ENCODE measurements at places on chromosomes 6 and 20. TPM values are rescaled to one million over a fixed set of nuclear protein-coding genes. Genes with fewer than 3 reads are reported as not detected.

SGK2 gene
- total RNA-seq, result 2.3 TPM

LRRC1 gene
- 19.8 TPM for total RNA-seq

DNA sequence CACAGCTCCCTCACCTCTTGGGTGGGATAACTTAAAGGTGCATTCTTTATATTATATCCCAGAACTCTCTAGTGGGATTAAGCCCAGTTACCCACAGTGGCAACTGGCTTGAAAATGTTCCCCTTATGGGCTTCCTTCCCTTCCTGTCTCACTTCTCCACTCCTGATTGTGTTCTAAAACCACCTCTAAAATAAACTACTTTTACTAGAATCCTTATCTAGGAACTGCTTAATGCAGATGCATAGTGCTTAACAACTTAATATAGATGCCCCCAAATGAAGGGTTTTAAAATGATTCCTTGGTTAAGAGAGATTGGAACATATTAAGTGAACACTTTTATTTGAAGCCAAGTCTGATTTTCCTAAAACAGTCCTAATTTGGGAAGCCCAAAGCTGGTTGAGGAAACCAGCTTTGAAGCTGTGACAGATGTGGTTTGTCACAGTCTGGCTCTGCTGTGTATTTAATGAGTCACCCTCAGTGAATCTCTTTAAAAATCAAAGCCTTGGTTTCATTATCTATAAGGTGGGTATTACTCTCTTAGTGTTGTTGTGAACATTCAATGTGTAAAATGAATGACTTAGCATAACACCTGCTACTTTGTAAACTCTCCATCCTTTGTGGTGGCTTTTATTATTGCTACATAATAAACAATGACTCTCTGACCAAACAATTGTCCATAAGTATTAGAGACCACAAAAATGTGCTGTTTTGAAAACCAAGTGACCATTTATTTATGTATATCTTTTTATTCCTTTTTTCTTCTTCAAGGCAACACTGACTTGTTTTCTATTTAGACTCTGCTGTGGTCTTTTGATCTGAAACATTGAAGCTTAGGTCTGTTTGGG lies 24.4 kb downstream of the PLCB1 start:
- H3K4me3 ChIP-seq, result no peak overlapping the region
- H3K4me1 ChIP-seq, result peaks cover 19% of the 10 kb centered on the region
- no peaks in the 10 kb centered on the region for H3K36me3 ChIP-seq
- no peak overlapping the region for H3K27ac ChIP-seq

GRCh38 chr6:36243562-36244212 lies 26.2 kb upstream of the PNPLA1 start:
- no peaks in the 10 kb centered on the region for H3K36me3 ChIP-seq
- H3K27ac ChIP-seq, result no peak overlapping the region
- no peaks in the 10 kb centered on the region for H3K27me3 ChIP-seq

DNA sequence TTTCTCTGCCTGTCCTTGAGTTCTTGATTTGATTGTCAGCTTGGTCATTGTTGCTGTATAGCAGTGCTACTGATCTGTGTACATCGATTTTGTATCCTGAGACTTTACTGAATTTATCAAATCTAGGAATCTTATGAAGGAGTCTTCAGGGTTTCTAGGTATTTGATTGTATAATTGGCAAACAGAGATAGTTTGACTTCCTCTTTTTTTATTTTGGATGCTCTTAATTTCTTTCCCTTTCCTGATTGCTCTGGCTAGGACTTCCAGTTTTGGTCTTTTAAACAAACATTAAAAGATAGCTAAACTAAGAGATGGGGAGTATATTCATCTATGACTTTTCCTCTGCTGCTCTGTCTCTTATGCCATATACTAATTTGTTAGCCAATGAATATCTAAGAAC lies 62.4 kb downstream of the NCOA7 start:
- no peak for DNase-seq
- H3K4me3 ChIP-seq, result no peak overlapping the region
- H3K27me3 ChIP-seq, result no peaks in the 10 kb centered on the region
- H3K27ac ChIP-seq, result no peak overlapping the region
- no peaks in the 10 kb centered on the region for H3K36me3 ChIP-seq

Measured in HCT116 (cell line).